ENCODE measurements at places on chromosomes 6 and 20.
A peak's percentile ranks its signal among the peaks of the same experiment; 100 is the strongest.

DNA sequence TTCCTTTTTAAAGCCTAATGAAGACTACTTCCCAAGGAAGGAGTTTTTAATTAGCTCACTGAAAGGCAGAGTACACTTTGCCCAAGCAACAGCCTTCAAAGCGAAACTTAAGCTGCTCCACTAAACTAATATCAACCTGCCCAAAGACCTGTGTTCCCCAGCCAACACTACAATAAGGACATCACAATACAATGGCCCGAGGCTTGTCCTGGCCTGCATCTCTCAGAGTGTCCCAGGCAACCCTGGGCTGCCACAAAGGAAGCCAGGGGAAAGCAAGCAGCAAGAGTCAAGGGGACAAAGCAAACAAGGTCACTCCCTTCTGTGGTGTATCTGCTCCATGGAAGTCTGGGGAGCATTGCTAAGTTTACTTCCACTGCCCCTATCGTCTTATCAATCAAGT lies 52.3 kb downstream of the PIGU start:
- no peak for DNase-seq

GRCh38 chr6:24825130-24825630 lies 26.5 kb upstream of the ARMH2 start:
- no peak for DNase-seq

DNA sequence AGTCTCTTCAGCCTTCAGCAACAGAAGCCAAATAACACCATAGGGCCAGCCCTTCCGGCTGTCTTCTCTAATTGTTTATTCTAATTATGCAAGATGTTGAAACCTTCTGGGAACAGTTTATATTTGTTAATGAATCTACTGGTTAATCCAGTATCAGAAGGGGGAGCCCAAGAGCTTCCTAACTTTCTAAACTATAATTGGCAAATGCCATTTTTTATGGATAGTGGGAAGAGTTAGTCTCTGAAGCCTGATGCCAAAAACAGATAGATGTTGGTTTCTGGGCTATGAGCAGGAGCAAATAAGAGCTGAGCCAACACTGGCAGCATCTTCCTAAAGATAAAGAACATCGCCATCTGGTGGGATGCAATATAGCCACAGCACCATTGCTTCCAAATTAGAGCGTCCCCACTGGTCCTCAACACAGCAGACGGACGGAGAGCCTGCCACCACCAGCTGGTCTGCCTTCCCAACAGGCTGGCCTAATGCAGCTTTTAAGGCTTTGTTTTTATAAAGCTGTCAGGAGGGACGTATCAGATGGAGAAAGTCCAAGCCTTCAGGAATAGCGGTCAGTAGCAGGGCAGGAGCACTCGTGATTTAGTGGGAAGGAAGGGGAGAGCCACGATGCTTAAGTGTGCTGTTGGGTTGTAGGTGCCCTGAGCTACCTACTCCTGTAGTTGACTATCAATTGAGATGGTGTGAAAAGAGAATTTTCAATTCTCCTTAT lies 118.8 kb downstream of the RALGAPA2 start:
- DNase-seq, result no peak

- DNase-seq, result no peak
Observed at GRCh38 chr20:53668992-53669391, 75.4 kb upstream of the ZNF217 start.

DNA sequence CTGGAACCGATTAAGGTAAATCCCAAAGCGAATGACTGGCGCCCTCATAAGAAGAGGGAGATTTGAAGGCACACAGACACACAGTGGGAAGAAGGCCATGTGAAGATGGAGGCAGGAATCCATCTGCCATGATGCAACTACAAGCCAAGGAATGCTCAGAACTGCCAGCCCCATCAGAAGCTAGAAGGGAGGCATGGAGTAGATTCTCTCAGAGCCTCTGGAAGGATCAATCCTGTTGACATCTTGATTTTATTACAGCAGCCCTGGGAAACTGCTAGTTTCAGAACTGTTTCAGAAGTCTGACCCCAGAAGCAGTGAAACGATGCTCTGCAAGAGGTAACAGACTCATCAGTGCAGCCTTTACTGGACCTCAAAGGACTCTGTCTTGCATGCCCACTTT lies 103.5 kb upstream of the GPR6 start:
- DNase-seq, result no peak

DNA sequence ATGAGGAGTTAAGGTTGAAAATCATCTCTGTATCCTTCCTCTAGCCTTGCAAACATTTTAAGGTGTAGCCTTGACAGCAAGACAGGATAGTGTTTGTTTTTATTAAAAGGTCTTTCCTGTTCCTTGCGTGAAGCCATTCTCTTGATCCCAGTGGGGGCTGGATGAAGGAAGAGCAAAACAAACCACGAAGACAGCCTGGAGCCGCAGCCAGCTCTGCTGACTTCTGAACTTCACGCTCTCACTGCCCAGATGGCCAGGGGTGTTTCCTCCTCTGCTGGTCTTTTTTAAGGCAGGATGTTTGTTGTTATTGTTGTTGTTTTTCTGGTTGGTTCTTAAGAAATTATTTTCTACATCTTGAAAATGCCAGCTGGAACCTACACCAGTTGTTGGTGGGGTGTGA lies 156.4 kb downstream of the MTHFD1L start:
- no peak for DNase-seq

DNA sequence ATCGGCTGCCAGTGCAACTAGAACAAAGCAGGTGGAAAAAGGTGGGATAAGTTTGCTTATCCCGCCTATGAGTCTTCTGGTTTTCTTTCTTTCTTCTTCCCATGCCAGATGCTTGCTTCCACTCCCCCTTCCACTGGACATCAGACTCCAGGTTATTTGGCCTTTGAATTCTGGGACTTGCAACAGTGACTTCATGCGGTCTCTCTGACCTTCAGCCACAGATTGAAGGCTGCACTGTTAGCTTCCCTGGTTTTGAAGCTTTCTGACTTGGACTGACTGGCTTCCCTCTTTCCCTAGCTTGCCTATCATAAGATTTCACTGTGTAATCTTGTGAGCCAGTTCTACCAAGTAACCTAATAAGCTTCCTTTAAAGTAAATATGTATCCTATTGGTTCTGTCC lies 878.4 kb upstream of the GJE1 start:
- no peak for DNase-seq

- DNase-seq, result no peak
Observed at GRCh38 chr20:49281059-49281912, 3.4 kb upstream of the ZNFX1 start.

DNA sequence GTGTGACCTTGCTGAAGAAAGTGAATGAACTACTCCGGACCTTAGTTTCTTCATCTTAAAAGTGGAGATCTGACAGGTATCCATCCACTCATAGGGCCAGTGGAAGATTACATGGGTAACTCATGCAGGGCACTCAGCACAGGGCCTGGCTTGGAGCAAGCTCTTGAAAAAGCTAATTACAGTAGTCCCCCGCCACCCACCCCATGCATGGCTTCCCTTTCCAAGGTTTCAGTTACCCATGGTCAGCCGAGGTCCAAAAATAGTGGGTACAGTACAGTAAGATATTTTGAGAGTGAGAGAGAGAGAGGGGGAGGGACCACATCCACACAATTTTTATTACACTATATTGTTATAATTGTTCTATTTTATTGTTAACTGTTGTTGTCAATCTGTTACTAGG lies 7.1 kb upstream of the PMEPA1 start:
- no peak for DNase-seq

GRCh38 chr6:18139935-18140621 lies 14.8 kb downstream of the TPMT start:
- no peak for DNase-seq

DNA sequence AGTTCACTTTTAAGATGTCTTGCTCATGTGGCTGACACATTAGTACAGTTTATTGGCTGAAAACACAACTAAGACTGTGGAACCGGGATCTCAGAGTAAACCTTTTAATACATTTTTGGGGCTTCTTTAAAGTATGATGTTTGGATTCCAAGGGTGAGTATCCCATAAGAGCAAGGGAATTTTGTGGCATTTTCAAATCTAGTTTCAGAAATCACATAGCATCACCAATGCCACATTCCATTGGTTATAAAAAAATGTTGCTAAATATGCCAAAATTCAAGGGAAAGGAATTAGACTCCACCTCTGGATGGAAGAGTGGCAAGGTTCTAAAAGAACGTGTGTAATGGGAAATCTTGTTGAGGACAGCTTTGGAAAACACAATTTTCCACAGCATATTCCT lies 338.6 kb downstream of the COL12A1 start:
- DNase-seq, result no peak

- DNase-seq, result no peak
Observed at GRCh38 chr20:36175016-36175415, 20.5 kb downstream of the EPB41L1 start.

- DNase-seq, result no peak
Observed at GRCh38 chr6:41255638-41256246, 27.6 kb downstream of the TREML4 start.

DNA sequence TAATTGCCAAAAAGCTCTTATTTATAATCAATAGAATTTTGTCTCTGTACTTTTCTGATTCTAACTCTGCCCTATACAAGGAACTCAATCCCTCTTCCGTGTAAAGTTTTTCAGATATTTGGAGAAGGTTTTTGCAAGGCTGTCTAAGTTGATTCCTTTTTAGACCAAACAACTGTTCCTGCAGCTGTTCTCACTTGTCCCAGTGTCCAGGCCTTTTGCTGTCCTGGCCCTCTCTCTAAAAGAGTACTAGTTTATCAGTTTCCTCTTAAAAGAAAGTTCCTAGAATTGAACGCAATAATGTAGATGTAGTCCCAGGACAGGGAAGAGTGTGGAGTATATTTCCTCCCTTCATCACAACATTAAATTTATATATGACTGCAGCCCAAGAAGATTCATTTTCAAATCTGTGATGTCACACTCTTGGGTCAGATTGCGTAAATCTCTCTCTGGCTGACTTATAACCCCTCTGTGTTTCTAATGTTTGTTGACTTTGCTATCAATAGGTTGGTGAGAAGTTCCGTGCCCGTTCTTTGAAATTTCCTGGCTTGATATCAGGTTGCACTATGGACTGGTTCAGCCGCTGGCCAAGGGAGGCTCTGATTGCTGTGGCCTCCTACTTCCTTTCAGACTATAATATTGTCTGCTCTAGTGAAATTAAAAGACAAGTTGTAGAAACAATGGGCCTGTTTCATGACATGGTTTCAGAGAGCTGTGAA lies 139.4 kb upstream of the GLP1R start:
- DNase-seq, result no peak

DNA sequence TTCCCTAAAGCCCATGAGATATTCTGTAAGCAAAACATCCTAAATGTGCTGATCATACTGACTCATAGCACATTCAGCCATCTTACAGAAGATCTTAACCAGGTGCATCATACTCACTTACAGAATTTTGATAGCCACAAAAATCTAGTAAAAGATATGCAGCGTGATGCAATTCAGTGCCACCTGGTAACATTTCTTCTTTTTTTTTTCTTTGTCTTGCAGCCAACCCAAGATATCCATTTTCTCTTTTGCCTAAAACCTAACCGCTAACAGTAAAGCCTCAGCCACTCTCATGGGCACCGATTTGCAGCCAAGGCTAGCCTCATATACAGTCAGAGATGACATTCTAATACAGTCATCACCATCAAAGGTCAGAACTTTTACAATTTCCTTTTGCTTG lies 293.3 kb downstream of the HACE1 start:
- DNase-seq, result no peak

- no peak for DNase-seq
Observed at GRCh38 chr6:17032988-17033634, 68.7 kb upstream of the STMND1 start.

DNA sequence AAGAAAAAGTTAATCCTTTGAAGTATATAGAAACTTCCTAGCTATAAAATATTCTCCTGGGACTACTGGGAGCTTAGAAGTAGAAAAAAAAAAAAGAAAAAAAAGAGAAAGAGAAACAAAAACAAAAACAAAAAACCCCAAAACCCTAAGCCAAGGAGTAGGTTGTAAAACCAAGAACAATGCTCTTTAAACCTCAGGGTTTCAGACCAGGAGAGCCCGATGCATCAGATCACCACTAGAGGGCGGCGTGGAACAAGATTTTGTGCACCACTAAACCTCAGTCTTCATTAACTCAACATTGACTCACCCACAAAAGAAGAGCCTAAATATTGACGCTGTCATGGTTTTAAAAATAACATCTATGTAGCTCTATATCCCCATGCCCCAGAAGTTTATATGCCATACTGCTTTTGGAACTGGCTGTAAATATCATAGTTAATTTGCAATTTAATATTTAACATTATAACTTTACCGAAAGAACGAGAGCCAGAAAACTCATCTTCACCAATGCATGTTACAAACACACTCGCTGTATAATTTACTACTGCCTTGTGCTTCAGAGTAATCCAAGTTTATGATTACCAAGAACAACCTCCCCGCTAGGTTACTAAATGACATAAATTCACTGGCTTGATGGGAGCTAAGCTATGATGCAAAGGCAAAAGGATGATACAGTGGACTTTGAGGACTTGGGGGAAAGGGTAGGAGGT lies 19.2 kb downstream of the MCUR1 start:
- peak; percentile 66 for DNase-seq

DNA sequence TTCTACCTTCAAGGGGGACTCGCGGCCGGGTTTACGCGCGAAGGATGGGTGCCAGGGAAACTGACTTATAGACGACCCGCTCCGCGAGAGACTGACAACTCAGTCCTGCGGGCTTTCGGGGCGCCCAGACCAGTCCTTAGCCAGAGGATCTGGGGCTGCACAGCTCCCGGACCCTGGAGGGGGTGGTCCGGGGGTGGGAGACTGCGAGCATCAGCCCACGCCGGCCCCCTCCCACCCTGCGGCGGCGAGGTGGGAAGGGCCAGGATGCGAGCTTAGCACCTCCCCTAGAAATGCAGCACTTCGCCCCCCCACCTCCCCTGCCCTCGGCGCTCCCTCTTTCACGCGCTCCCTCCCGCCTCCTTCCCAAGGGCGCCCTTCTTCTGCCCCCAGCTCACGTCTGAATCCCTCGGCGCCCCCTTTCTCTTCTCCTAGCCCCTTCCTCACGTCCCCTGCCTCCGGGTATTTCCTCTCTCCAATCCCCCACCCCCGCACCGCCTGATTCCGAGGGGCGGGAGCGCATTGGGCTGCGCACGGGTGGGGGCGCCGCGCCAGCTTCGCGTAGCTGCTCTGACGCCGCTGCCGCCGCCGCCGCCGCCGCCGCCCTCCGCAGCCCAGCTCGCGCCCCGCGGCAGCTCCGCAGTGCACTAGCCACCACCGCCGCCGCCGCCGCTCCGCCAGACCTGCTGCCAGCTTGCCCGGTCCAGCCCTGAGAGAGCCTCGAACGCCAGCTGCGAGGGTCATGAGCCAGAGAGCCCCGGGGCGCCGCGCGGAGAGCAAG lies at the start of gene SLC32A1:
TSS of gene SLC32A1 (plus strand) at position 639 of the 778 bp plus-strand sequence. CDS start 239 bp downstream, outside the sequence.
- peak; percentile 85 for DNase-seq

DNA sequence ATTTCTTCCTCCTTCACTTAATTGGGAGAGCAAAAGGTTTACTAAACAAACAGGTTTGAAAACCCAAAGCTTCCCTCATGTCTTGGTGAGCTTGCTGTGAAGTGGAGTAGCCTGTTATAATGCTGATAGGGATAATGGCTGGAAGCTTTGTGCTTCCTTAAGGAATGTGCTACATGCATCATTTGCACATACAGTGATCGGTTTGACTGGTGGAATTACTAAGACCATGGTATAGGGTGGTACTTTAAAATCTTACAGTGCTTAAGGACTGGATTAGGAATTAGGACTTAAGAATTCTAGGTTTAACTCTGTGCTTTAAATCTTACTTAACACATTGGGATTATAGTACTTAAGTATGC lies 75.7 kb downstream of the ARID1B start:
- DNase-seq, result no peak
